Left ventricle myocardium inferior (tissue), 1 donor: ENCODE measurements at places on chromosomes 3 and 15. TPM values are rescaled to one million over a fixed set of nuclear protein-coding genes. Genes with fewer than 3 reads are reported as not detected.

Gene DNAH12
- 0.16 TPM for total RNA-seq

Gene GREM1
- 0.49 TPM for total RNA-seq

GRCh38 chr3:53493963-53494791 is at the start of gene CACNA1D:
TSS of gene CACNA1D (plus strand) at chr3:53494611. CDS start at chr3:53495167, 556 bp downstream.
- DNase-seq, result no peak

DNA sequence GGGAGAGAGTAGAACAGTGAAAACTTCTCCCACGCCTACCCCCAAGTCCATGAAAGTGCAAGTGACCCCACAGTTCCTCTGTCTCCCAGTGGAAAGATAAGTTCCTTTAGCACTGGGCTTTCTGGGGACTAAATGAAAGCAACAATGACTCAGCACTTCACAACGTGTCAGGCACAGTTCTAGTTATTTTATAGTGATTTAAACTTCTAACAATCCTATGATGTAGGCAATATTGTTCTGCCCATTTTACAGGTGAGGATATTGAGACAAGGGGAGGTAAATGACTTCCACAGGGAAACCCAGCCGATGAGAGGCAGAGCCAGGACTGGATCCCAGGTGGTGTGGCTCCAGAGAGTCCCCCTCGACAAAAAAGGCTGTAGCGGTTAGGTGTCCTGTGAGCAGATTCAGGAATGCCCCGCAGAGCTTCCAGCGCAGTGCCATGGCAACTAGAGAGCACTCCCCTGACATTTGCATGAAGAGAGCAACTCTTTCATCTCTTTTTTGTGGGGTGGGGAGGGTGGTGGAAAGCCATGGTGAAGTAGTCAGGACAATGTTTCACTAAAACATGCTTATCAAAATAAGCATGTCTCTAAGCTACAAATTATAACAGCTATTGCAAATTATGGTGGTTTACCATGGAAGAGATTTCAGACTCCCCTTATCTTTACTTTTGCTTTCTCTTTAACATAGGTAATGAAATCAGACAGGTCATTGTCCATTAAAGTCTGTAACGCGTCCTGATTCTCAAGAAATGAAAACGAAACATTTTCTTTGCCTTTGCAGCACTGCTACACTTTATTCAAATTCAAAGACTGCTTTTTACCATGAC is 62.1 kb downstream of the NR2F2 start:
- DNase-seq, result no peak

DNA sequence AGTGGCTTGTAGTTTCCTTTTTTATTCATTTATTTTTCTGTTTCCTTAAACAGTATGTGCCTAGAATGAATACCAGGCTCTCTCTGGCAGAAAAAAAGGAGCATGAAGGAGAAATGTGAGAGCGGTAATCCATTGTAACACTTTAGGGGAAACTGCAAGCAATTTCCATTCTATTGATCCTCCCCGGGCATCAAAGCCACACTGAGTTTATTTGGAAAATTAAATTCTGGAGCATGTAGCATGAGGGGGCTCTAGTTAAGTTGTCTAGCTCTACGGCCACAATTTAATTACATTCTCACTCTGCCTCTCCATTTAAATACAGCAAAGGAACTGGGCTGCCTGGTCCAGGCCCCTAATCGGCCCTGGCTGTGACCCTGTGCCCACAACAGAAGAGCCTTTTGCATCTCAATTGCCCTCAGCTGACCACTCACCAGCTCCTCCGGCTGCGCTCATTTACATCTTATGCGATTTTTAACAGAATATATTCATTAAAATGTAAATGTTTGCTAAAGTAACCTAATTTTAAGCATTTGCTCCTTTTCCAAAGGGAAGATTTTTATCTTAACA is 72.9 kb downstream of the MEGF11 start:
- no peak for DNase-seq

DNA sequence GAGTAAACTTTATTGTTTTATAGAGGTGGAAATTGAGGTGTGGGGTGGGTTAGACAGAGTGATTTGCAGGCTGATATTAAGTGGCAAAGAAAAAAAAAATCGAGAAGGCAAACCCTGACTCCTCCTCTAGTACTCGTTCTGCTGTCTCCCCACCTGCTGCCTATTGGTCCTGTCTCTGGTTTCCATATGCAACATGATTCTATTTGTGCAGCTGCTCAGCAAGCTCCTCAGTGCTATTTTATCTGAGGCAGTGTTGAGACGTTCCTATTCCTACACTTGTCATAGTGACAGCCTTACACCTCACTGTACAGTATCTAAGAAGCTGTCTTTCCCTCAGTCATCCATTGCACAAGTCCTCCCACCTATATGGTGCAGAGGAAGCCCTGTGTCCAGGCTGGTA is 45.1 kb downstream of the RSL24D1 start:
- no peak for DNase-seq

- no peak for DNase-seq
Measured at GRCh38 chr3:66280304-66280703, 59.5 kb downstream of the SLC25A26 start.

DNA sequence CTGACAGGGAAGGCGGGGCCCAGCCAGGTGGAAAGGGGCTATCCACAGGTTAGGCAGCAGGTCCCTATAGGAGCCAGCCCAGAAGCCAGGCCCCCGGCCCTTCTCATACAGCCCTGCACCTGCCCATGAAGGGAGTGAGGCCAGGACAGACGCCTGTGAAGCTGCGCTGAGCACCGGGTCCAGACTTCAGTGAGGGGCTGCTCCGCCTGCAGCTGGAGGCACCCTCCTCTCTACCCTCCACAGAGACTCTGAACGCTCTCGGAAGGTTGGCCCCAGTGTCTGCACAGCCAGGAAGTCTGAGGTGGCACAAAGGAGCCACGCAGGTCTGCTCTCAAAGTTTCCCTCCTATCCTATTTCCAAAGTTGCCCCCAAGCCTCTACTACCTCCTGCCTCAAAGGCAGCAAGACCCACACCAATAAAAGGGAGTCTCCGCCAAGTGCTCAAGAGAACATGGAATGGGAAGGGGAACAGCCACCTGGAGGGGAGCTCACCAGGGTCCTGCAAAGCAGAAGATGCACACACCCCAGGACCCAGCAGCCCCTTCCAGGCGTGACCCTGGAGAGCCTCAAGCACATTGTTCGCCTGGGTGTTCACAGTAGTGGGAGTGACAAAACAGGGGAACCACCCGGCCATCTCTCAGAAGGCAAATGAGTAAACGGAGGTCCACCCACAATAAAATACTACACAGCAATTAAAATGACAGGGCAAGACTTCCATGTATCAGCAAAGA is 19.5 kb downstream of the XXYLT1 start:
- no peak for DNase-seq

DNA sequence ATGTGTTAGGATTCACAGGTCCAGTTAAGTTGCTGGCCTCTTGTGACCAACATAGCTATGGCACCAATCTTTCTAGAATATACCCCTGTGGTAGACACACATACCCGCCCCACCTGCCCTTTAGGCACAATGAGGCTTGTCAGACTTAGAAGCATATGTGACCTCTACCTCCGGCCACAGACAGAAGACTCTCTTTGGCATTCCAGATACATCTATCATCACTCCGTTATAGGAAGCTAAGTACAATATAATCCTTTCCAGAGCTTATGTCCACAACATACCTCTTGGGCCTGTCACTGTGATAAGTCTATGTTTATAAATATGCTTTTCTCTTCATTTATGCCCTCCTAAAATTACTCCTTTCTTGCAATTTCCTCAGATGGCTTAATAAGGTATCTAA is 39.8 kb downstream of the CD47 start:
- DNase-seq, result no peak

DNA sequence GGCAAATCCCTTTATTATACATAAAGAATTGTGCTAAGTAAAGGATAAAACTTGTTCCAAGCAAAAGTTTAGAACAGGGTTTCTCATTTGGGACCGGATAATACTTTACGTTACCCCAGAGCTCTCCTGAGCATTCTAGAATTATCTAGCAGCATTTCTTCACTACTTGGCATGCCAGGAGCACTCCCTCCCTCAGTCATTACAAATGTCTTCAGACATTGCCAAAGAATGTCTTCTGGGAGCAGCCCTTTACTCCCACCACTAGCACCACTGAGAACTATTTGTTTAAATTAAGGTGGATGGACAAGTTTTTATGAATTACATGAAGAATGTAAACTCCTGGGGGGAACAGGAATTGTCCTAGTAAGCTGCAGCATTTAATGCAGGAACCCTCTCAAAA is 516.4 kb downstream of the GBE1 start:
- no peak for DNase-seq

GRCh38 chr15:93035092-93035915 is 53.7 kb downstream of the RGMA start:
- no peak for DNase-seq

DNA sequence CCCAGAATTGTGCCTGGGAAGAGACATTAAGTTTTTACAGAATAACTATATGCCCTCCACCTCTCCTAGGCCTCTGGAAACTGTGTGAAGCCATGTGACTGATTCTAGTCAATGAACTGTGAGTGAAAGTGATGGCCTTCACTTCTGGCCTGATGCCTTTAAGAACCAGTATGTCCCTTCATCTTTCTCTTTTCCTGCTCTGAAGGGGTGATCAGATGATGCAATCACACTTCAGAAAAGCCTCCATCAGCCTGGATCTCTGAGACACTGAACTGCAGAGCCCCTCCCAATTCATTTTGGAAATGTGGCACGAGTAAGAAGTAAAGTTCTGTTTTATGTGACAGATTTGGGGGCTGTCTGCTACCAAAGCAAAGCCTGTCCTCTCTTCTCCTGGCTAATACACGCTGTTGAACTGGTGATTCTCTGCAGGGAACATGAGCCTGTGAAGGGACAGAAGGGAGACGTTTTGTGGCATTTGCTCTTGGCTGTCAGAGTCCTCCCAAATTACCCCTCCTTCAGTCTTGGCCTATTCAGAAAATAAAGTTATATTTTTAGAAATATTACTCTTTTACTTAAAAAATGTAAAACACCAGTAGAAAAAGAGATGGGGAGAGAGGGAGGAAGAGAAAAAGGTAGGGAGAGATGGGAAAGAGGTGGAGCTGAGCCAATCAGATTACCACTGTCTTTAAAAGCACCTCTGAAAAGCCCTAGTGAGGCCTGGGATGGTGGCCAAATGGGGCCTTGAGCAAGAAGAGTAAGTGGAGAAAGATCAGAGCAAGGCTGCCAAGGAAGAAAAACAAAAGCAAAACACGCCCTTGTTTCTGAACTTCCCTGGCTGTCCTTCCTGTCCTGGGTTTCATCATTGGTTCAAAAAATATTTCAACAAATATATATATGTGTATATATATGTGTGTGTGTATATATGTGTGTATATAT is 40.9 kb upstream of the RYK start:
- DNase-seq, result peak; percentile 74

DNA sequence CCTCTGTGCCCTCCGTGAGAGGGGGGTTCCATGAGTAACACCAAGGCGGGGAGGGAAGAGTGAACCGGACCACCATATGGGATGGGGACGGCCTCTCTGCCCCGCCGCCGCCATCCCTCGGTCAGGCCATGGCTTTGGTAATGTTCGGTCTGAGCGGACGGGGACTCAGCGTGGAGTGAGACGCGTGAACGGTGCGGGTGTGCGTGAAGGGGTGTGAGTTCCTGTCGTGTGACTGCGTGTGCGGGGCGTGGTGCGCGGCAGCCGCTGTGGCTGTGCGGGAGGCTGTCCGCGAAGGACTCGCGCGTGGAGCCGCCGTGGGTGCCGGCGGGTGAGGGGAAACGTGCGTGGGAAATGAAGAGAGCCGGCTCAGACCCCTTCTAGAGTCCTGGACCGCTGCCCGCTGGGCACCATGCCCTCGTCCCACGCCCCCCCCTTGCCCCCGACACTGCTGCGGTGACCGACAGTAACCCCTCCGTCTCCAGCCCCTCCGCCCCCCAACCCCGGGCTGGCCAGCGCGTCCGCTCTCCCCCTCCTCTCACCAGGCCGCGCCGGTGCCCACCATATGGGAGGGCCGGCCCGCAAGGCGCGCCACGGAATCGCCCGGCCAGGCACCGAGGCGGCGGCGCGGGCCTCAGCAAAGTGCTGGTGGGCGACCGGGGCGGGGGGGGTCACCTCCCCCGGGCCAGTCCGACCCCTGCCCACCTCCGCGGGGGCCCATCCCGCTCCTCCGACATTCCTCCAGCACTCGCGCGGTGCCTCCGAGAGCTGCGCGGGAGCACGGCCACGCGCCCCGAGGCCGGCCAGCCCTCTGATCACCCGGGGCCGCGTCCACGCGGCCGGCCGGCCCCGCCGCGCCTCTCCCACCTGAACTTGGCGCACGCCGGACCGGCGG is 589 bp downstream of the KLF15 start:
- DNase-seq, result peak; percentile 56

DNA sequence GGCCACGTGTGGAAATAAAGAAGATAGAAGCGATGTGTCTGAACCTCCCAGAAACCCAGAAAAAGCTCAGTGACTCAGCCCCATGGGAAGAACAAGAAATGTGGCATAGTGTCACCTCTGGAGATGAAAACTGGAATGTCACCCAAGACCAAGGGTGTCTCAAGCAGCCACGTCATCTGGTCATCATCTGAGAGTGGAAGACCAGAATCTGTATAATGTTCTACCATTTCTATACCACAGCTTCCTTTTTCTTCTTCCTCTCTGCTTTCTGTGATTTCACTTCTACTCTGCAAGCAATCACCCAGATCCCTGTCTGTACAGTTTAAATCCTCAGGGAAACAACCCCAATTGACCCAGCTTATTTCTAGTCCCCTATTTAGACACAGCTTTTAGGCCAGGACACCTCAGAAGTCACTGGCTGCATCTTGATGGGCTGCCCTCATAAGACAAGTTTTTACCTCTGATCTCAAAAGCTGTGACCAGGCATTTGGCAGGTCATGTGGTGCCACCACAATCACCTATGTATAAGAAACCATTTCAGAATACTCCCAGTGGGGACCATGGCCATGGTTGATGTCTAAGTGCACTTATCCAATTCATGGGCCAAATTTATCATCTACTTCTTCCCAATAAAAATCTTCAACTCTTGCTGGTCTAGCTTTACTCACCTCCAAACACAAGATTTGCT is 278.5 kb upstream of the UMPS start:
- DNase-seq, result no peak

- no peak for DNase-seq
Measured at GRCh38 chr3:45212095-45212468, 14.0 kb downstream of the TMEM158 start.

DNA sequence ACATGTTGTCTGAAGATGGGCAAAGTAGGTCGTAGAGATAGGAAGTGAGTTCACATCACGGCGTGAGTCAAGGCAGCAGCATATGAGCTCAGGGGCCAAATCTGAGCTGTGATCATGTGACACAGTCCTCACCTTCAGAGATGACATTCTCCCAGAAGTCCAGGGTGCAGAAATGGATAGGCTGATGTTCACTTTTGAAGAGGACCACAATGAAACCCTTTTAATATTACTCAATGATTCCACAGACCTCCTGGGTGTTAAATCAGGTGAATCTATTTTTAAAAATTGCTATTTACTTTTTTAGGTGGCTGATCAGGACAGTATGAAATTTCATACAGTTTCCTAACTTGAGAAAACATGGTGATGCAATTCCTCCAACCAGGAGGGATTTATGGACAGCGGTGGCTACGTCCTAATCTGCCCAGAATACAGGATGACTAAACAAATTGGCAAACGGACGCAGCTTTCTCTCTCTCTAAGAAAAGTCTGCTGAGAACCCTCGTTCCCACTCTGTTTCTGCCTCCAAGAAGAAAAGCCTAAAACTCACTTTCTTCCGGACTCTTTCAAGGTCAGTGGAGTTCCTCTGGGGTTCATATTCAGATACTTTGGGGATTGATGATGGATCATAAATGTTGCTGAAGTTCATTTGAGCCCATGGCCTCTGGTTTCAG is 34.4 kb downstream of the B3GNT5 start:
- no peak for DNase-seq

- no peak for DNase-seq
Measured at GRCh38 chr15:85116066-85116465, 134.4 kb downstream of the PDE8A start.
